ENCODE measurements at places on chromosomes 5 and 9.

DNA sequence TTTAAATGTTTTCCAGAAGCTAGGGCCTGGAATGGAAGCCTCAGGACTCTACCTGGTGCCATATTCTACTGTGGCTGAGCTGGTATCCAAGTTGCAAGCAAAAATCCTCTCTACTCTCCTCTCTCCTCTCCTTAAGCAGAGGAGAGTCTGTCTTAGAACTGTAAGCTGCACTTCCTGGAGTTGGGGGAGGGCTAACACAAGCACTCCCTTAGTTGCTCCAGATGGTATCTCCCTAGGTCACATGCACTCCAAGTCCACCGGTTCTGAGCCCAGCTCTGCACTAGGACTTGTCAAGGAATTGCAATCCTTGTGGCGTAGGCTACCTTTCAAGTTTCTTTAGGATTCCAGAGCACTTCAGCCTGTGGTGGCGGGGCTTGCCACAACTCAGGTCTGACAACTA, 513.9 kb upstream of the RGMB start:
- DNase-seq = no peak

DNA sequence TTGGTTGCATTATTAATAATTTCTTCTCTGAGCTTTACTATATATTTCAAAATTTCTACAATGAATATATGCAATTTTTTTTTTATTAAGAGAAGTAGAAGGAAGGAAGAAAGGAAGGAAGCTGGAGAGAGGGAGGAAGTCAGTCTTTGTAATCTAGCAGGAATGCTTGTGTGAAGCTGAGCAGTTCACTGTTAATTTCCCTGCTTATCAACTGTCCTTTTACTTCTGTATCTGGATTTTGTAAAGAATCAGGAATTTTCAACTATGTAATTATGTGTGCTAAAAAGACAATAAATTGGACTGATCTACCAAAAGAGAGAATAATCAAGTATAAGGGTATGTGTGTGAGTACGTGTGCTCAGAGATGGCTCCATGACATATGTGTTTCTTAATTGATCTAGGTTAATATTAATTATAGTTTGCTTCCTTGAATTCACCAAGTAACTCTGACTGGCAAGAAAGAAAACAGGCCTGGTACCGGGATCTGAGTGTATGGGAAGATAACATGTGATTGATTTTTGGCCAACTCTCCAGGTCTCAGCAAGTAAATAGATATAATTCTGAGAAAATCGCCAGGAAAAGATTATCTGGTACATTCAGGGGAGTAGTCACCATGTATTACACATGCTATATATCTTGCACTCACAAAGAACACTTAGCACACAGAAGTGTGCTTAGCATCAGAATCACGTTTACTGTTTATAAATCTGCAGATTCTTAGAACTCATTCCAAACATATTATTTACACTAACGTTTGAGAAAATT, 1758.8 kb upstream of the WWC1 start:
- DNase-seq = no peak

DNA sequence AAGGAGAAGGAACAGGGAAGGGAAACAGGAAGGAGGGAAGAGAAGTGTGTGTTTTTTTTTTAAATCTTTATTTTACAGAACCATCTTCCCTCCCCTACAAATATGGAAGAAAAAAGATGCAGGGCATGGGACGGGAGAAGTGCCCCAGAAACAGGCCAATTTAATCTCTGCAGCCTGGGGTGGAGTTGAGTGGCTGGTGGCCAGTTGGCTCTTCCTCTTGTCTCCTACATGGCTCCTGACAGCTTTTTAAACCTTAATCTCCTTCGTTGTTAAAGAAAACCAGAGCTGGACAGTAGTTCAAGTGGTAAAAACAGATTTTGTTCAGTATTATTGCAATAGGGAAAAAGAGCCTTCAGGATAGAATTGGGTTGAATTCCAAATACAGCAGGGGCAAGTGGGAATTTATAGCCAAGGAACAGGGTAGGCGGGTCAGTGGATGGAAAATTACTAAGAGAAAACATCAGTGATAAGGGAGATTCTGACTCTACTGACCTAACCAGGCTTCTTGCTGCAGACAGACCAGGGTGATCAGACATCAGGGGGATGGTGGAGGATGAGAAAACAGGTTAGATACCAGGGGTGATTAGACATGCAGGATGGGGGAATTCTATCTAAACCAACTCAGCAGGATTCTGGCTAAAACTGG, 125.1 kb upstream of the CLINT1 start:
- no peak for DNase-seq

DNA sequence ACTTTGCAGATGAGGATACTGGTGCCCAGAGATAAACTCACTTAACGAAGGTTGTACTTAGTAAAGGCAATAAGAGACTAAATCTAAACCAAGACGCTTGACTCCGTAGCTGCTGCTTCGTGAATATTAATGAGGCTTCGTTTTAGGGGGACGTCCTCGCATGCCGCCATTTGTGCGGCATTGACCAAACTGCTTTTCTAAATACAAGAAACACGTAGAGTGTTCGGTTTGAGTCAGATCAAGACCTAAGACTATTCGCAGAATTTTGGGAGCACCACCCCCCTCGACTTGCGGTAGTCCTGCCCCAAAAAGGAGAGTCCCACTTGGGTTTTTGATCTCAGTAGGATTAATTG, 1.1 kb downstream of the NPM1 start:
- DNase-seq = peak; percentile 41

- DNase-seq = no peak
These were observed 51.8 kb upstream of the MPDZ start for GRCh38 chr9:13331320-13331719.

GRCh38 chr9:19130436-19130835, 3.1 kb upstream of the PLIN2 start:
- no peak for DNase-seq

- no peak for DNase-seq
These were observed 835.4 kb downstream of the SEMA5A start for GRCh38 chr5:8710426-8710930.

DNA sequence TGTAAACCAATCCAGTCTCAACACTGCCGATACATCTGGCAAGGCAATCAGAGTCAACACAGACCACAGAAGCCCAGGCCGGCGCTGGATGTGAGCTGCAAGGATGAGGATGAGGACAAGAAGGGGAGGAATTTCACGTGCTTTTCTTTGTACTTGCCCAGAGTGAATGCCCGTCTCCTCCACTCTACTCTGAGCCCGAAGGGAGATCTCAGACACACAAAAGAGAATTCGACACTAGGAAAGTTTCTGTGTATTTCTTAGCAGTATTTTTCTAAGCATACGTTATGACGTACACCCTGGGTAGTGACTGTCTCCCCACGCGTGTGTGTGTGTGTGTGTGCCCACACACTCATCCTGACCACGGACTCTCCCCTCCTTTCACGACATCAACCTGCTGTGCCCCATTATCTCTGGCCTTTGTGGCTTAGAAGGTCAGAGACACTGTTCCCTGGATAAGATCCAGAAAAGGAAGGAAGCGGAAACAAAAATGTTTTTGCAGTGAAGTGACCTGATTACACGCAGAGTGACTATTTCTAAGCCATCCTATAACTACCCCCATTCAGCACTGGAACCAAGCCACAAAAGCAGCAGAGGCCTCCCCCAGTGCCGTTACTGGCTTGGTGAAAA, 227.3 kb upstream of the DAPK1 start:
- DNase-seq = no peak

DNA sequence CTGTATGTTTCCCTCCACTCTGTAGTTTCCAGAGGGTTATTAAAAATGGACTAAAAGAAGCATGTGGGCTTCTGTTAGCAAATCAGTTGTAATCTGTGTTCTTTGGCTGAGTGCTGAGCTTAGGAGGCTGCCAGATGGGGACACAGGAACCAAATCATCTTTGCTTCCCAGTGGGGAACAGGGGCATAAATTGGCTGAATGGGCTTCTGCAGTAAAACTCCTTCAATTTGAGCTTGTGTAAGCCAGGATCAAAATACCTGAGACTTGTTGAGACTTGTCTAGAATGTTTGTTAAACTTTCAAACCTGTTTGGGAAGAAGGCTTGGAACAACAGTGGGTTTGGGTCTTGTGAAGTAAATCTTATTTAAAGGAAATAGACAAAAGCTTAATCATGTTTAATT, 32.2 kb upstream of the TNFAIP8 start:
- DNase-seq = no peak

- no peak for DNase-seq
These were observed 29.5 kb downstream of the IDNK start for GRCh38 chr9:83652433-83652832.
